ENCODE measurements at places on chromosomes 1 and 21.

DNA sequence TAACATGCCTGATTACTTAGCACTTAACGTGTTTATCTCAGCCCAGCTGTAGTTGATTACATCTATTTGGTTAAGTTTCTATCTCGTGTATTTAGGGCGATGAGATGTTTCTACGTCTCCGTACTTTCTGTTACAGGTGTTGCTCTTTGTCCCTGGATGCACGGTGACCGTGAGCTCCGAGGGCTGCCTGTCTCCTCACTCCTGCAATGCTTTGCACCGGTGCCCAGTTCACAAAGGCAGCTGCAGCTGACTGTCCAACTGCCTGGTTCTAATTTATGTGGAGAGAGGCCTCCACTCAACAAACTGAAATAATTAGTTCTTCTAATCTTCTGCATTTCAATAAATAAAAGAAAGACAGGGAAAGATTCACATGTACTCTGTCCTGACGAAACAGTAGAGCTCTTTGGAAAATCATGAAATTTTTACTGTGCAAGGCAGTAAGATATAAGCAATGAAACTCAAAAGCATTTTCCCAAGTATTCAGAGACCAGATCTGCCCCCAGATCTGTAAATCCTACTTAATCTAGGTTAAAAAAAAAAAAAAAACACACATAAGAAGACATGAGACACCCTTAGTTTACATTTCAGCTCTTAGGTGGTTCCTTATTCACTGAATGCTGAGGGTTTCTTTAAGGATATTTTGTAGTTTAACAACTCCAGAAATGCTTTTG is 108.2 kb downstream of the TGFBR3 start:
- DNase-seq, result no peak

DNA sequence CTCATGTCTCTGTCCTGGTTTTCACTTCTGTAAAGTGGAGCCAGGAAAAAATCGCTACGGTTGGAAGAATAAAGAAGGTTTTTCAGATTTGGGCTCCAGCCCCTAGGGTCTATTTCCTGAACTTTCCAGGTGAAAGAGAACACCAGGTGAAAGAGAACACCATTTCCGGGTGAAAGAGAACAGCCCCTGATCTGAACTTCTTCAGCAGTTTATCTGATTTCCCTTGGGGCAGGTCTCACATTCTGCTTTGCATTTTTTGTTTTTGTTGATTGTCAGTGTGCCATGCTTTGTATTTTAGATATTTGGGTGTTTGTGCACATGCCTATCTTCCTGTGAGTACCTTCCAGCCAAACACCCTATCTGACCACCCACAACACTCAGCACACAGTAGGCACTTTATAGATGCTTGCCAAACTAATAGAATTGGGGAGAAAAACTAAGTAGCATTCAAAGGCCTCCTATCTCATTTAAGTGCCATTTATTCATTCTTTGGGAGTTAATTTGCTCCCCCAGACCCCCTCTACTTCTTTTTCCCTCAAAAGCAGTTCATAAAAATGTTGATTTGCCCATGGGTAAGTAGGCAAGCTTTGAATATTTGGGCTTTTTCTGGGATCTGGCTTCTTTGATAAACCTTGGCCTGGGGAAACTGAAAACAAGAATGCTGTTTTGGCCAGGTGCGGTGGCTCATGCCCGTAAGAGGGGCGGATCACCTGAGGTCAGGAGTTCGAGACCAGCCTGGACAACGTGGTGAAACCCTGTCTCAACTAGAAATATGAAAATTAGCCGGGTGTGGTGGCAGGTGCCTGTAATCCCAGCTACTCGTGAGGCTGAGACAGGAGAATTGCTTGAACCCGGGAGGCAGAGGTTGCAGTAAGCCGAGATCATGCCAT is 2.2 kb downstream of the NAV1 start:
- no peak for DNase-seq

DNA sequence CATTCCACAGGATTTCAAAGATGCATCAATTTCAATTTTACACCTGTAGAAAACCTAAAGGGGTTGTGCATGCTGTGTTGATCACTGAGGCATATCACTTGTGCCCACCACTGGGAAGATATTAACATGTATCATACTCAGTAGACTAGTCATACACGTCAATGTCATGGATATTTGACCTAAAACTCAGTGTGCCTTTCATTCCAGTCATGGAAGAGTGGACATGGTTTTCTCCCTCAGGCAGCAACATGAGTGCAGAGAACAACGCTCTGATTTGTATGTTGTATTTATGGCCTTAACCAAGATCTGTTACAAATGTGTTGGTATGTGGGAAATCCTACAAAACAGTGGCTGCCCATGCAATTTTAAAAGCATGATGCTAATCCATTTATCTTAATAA is 6.1 kb upstream of the C1orf53 start:
- no peak for DNase-seq

DNA sequence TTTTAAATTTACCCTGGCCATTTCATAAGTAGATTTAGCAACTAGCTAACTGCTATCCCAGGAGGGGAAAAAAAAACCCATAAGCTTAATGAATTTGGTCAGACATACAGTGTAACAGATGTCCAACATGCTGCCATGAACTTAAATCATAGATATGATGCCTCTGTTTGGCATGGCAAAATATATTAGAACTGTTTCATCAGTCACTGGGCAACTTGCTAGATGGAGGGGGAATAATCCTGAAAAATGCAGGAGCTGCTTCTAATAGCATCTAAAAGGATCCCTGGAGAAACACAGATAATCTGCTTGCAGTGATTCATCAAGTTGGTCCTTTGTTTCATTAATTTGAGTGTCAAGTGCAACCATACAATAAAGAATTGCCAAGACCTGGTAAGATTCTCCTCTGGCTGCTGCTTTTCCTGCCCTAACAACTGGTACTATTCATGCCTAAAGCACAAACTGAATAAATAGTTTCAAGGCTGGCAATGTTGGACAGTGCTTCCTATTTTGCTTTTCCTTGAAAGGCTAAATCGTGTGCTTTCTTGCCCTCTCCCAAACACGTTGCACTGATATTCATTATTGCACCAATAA is 1.5 kb upstream of the ST6GALNAC5 start:
- DNase-seq, result peak; percentile 4

- DNase-seq, result no peak
Observed at GRCh38 chr1:220929304-220929703, 50.1 kb downstream of the HLX start.

DNA sequence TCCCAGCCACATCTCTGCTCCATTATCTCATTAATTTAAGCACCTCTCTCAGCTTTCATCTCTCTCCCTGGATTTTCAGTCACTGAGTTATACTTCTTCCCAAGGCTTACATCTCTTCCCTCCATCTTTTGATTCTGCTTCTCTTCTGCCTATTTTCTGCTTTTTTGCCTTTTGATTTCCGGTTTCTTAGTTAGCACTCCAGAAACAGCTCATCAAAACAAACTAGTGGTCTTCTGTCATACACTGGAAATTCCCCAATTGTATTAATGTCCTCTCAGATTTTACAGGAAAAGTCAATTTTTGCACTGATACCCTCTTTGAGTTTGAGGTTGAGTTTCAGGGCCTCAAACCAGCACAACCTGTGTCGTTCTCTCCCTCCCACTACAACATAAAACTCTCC is 1.5 kb downstream of the LCE3E start:
- no peak for DNase-seq

- no peak for DNase-seq
Observed at GRCh38 chr1:198598796-198599321, 40.0 kb upstream of the PTPRC start.

- DNase-seq, result no peak
Observed at GRCh38 chr21:29083306-29083705, 9.9 kb upstream of the CCT8 start.

GRCh38 chr1:19088717-19089442 is 121.2 kb downstream of the UBR4 start:
- no peak for DNase-seq

GRCh38 chr1:229993060-229993459 is 74.0 kb upstream of the GALNT2 start:
- no peak for DNase-seq

DNA sequence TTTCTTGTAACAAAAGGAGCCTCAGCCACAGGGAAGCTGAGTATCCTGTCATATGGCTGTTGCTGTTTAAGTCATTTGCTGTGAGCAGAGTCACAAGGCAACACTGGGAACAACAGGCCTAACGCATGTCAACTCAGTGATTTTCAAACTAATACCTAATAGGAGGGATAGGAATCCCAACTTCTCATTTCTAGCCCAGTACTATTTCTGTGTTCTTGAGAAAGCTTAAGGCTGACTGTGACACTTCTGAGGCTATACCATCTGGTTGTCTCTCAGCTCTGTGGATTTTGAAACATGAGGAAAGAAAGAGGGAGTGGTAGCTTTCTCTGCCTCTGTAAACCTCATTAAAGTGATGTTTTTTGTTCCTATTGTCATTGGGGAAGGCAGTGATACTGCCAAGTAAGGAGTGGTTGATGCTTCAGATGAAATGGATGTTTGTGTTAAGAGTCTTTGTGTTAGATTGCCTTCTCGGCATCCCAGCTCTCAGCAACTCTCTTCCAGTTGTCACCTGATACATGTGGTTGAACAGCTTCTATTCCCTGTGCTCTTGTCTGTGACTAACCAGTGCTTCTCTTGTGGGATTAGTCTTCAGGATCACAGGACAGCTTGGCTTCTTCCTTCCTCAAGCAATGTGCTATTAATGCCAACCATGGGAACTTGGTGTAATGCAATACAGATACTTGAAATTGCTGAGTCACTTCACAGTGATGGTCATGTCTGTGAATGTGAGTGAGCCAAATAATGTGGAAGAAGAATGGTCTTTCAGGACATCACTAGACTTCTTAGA is 166.8 kb upstream of the IVNS1ABP start:
- DNase-seq, result peak; percentile 98

DNA sequence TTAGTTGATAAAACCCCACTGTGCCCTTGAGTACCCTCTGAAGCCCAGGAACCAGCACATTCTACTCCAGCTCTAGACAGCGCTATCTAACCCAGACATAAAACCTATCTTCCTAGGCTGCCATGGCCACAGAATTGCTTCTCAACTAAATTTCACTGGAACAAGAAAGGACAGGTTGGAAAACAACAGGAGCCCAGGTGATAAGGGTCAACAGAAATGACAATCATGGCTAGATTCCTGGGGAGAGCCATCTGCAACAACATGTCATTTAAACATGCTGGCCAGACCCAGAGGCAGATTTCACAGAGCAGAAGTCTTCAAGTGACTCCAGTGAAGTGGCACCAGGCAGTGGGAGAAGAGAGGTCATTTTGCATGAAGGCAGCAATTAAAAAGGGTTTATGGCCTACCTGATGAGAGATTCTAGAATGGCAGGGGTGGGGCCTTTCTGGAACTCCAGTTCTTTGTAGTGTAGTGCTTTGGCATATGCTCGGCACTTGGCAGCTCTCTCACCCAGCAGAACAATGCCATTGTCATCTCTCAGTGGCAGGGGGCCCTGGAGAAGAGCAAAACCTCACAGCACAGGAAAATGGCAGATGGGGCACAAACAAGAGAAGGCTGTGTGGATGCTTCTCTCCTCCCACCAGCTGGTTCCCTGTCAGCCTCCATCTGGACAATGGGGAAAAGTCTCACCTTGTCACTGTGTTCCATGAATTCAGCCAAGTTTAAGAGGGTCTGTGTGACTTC is 9.9 kb downstream of the ANGPTL7 start:
- no peak for DNase-seq

GRCh38 chr1:171185091-171185490 is at the start of gene FMO2:
Gene FMO2, plus strand, starts transcription at chr1:171185300. Its CDS starts 414 bp downstream, at chr1:171185714.
- DNase-seq, result no peak

DNA sequence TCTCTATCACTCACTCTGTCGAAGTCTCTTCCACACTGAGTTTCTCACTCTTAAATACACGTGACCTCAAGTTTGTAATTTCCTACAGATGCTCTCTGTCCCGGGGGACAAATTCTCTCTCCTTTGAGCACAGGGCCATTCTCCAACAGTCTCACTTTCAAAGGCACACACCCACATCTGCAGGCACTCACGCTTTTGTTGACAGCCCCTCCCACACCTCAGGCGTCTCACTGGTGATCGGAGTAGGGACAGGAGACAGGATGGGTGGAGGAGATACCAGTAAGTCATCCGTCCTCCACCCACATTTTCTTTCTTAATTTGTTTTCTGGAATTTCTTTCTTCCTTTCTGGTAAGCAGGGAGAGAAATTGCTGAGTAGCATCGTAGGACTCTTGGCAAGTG is 40.6 kb upstream of the GREM2 start:
- DNase-seq, result no peak

- DNase-seq, result peak; percentile 71
Observed at GRCh38 chr1:182330303-182330702, 61.3 kb downstream of the GLUL start.

DNA sequence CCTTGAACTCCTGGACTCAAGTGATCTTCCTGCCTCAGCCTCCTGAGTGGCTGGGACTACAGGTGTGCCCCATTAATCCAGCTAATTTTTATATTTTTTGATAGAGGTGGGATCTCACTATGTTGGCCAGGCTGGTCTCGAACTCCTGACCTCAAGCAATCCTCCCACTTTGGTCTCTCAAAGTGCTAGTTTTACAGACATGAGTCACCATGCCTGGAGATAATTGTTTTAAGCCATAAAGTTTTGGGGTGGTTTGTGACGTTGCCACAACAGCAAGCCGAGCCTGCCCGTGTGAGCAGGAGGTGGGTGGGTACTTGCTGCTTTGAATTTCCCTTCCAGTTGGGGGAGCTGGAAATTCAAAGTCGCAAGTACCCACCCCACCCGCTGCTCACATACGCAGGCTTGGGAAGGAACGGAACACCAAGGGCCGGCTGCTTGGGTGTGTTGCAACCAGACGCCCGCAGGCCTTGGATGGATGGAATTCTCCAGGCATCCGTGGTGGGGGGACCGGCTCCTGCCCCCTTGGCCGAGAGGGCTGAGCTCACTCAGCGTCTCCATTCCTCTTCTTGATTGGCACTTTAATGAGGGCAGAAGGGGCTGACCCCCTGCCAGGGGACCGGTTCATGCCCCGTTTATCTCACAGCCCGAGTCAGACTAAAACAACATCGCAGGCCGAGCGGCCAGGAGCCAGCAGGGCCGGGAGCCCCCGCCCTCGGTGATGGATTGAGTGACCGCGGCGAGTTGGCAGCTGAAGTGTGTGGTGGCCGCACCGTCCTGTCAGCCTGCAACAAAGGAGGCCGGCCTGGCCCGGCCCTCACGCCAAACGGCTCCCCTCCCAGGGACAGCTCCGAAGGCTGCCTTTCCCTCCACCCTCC is 78.1 kb downstream of the DHRS3 start:
- peak; percentile 99 for DNase-seq

GRCh38 chr1:19043579-19044443 is 87.3 kb upstream of the IFFO2 start:
- no peak for DNase-seq

DNA sequence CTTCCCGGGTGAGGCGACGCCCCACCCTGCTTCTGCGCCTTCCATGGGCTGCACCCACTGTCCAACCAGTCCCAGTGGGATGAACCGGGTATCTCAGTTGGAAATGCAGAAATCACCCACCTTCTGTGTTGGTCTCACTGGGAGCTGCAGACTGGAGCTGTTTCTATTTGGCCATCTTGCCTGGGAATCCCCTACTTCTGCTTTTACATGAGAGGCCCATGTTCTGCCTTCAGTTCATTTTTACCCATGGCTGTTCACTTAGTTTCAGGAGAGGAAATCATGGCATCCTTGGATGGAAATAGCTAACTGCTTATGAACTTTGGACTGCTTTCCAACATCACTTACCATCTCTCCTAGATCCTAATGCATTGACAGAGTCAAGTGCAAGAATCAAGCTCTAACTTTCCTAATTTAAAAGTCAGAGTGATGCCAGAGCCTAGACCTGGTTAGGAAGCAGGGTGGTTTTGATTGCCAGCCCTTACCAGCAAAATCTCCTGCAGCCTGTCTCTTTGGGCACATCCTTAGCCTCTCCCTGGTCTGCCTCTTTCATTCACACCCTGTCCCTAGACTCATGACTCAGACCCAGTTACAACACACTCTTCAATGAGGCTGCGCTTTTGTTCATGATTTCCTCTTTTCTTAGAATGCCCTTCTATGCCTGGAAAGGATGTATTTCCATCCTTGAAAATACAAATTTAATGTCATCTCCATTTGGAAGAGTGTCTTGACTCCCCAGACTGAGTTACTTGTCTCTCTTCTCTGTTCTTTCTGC is 137.2 kb downstream of the KCTD3 start:
- DNase-seq, result peak; percentile 41
